ENCODE measurements at places on chromosomes 4 and X. TPM values are rescaled to one million over a fixed set of nuclear protein-coding genes. Genes with fewer than 3 reads are reported as not detected.

- H3K27ac ChIP-seq: no peak overlapping the region
- H3K36me3 ChIP-seq: peaks cover 14% of the 10 kb centered on the region
- no peaks in the 10 kb centered on the region for H3K27me3 ChIP-seq
- H3K4me3 ChIP-seq: no peak overlapping the region
- no peaks in the 10 kb centered on the region for H3K4me1 ChIP-seq
These were observed 86.3 kb downstream of the KLHL8 start for GRCh38 chr4:87134122-87134521.

DNA sequence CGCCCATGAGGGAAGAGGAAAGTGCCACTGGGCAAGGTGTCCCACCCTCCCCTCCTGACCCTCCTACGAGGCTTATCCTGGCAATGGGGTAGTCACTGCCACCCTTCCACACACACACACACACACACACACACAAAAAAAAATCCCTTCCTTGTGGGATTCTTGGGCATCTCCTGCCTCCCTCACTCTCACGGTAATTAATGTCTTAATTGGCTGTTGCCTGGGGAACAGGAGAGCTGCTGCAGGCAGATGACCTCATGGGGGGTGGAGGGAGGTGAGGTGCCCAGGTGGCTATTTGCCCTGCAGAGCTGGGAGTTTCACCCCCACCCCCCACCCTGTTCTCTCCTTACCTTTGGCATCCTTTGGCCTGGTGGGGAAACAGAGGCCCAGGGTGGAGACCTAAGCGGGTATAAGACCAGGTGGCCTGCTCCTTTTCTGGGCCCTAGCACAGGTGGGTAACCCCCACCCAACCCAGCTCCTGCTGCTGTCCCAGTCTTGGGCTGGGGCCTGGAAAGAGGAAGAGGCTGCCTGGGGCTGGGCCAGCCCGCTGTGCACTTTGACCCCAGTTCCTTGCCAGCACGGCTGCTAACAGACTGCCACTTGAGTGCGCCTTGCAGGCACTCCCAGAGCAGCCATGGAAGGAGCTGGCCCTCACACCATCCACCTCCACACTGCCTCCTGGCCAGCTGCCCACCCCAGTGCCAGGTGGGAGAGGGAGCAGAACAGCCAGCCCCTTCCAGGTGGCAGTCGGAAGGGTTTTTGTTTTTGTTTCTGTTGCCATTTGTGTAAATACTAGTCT, 12.6 kb downstream of the EFNB1 start:
- no peak for DNase-seq
- no peaks in the 10 kb centered on the region for H3K4me1 ChIP-seq
- no peak overlapping the region for H3K4me3 ChIP-seq

- H3K36me3 ChIP-seq: no peaks in the 10 kb centered on the region
- no peaks in the 10 kb centered on the region for H3K27me3 ChIP-seq
- H3K27ac ChIP-seq: no peak overlapping the region
- H3K4me3 ChIP-seq: no peak overlapping the region
These were observed 1072.8 kb upstream of the PABPC4L start for GRCh38 chr4:135274416-135274815.

- no peak overlapping the region for H3K27ac ChIP-seq
- no peak overlapping the region for H3K4me3 ChIP-seq
- DNase-seq: no peak
- H3K4me1 ChIP-seq: no peaks in the 10 kb centered on the region
- no peaks in the 10 kb centered on the region for H3K36me3 ChIP-seq
These were observed 96.5 kb upstream of the PUDP start for GRCh38 chrX:7244405-7244804.

- no peaks in the 10 kb centered on the region for H3K27me3 ChIP-seq
- no peaks in the 10 kb centered on the region for H3K4me1 ChIP-seq
- no peak overlapping the region for H3K4me3 ChIP-seq
- H3K36me3 ChIP-seq: no peaks in the 10 kb centered on the region
- no peak overlapping the region for H3K27ac ChIP-seq
- no peak for DNase-seq
These were observed 104.4 kb downstream of the WDFY3 start for GRCh38 chr4:84862064-84862463.

- H3K27me3 ChIP-seq: no peaks in the 10 kb centered on the region
- H3K27ac ChIP-seq: no peak overlapping the region
- no peaks in the 10 kb centered on the region for H3K36me3 ChIP-seq
These were observed 275.5 kb downstream of the BCOR start for GRCh38 chrX:39822133-39822748.

GRCh38 chr4:158715802-158716201, 7.4 kb downstream of the PPID start:
- no peak overlapping the region for H3K4me3 ChIP-seq
- H3K36me3 ChIP-seq: peaks cover 26% of the 10 kb centered on the region
- no peaks in the 10 kb centered on the region for H3K4me1 ChIP-seq
- DNase-seq: no peak
- H3K27me3 ChIP-seq: no peaks in the 10 kb centered on the region
- no peak overlapping the region for H3K27ac ChIP-seq

DNA sequence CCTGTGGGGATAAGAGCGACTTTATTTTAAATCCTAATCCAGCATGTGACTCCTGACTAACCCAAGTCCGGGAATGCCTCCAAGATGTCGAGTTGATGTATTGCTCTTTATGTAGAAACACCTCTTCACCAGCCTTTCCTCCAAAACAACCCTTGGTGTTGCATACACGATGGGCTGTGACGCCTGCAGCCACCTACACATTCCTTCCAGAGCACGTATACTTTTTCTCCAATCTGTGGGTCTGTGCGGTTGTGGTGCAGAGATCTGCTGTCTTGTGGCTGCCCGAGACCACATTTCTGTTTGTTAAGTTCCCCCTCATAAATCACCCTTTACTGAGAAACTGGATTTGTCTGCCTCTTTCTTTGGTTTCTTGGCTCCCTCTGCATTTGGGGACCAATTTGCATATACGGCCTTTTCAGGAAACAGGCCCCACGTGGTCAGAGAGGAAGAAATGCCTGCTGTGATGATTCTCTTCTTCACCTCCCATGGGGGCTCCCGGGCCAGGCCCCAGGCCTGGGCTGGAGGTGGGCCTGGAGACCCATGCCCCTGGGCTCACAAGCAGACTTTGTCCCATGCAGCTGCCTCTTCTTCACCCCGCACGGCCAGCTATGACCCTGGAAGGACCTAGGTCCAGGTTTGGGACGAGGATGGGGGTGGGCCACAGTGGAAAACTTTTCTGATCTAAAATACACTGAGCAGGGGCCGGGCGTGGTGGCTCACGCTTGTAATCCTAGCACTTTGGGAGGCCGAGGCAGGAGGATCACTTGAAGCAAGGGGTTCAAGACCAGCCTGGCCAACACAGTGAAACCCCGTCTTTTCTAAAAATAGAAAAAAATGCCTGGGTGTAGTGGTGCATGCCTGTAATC, 21.4 kb upstream of the AFAP1 start:
- no peaks in the 10 kb centered on the region for H3K27me3 ChIP-seq
- no peaks in the 10 kb centered on the region for H3K36me3 ChIP-seq
- no peak overlapping the region for H3K4me3 ChIP-seq
- no peak overlapping the region for H3K27ac ChIP-seq

DNA sequence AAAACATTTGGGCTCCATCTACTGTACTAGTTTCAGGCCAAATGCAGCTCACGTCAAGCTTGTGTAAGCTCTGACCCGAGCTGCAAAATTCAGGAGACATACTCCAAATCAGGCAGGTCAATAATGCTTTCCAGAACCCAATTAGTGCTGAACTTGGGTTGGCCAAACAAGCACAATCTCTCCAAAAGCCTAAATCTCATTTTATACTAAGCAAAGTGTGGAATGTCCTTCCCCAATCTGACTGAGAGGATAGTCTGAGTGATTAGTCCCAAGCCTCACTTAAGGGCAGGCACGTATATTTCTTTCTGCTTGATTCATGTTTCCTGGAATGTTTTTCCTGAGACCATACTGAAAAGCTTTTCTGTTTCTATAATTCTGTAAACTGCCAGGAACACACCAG, 79.9 kb downstream of the NKX6-1 start:
- no peak overlapping the region for H3K4me3 ChIP-seq
- H3K36me3 ChIP-seq: no peaks in the 10 kb centered on the region
- H3K27me3 ChIP-seq: no peaks in the 10 kb centered on the region
- DNase-seq: no peak
- H3K4me1 ChIP-seq: no peaks in the 10 kb centered on the region

GRCh38 chrX:151692825-151693224, 2.4 kb upstream of the PRRG3 start:
- no peaks in the 10 kb centered on the region for H3K4me1 ChIP-seq
- H3K27me3 ChIP-seq: no peaks in the 10 kb centered on the region
- no peaks in the 10 kb centered on the region for H3K36me3 ChIP-seq

GRCh38 chr4:94334962-94335361, 7.7 kb downstream of the HPGDS start:
- DNase-seq: no peak
- H3K27me3 ChIP-seq: no peaks in the 10 kb centered on the region
- no peaks in the 10 kb centered on the region for H3K4me1 ChIP-seq
- no peak overlapping the region for H3K4me3 ChIP-seq

DNA sequence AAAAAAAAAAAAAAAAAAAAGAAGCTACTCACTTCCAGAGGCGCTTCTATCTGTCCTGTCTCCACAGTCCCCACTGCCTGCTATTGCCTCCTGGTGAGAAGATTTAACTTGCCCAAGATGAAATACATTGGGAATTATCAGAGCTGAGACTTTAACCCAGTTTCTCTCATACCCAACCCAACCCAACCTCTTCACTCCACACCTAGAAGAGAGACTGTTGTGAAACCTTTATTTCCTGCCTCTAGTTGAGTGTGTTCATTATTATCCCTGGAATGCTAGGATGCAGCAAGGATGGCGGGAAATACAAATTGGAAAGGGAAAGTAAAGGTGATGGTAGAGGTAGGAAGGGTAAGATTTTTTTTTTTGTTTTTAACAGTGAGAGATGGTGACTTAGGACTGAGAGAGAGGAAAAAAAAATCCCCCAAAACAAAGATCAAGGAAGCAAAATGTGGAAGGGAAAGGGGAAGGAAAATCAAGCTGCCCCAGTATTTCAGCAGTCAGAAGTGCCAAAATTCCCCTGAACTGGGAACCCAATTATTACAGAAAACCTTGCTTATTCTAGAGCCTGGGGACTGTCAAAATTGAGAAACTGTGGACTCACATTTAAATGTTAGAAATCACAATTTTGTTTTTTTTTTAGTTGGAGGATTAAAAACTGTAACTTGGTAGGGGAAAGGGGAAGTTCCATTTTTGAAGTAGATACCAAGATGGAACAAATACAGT, 253.0 kb downstream of the PTTG2 start:
- H3K27ac ChIP-seq: no peak overlapping the region
- H3K4me1 ChIP-seq: no peaks in the 10 kb centered on the region
- no peaks in the 10 kb centered on the region for H3K36me3 ChIP-seq
- no peaks in the 10 kb centered on the region for H3K27me3 ChIP-seq

DNA sequence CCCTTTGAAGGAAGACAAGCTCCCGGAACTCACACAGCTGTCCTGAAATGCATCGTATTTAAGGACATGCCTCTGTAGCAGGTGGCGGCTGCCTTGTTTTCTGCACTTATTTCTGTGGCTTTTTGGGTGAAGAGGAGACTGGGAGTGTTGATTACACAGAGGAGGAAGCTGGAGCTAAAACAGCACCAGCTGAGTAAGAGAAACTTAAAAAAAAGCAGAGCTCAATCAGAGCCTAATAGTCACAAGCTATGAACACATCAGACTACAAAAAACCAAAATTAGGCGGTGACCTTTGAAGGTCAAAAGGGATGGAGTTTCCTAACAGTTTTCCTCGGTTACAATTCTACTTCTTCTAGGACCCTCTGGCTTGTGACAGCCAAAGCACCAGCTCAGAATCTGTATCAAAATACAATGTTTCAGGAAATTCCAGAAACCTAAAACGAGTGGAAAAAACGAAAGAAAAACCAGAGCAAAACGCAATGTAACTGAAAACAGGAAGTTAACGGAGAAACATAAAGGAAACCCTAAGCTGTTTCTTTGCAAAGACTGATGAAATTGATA, 13.5 kb downstream of the PRKX start:
- peaks cover 12% of the 10 kb centered on the region for H3K4me1 ChIP-seq
- no peak for DNase-seq
- peak overlapping the region; percentile 18 for H3K27ac ChIP-seq
- H3K27me3 ChIP-seq: no peaks in the 10 kb centered on the region
- H3K36me3 ChIP-seq: no peaks in the 10 kb centered on the region

Gene SLC26A1
- not detected for total RNA-seq

Gene FOXO4
- total RNA-seq: 13.8 TPM

Gene MAGED4B
- total RNA-seq: 2.3 TPM

Gene LONRF3
- 1.8 TPM for total RNA-seq

Gene GAGE12H
- total RNA-seq: not detected

Gene TMSB15A
- total RNA-seq: 0.33 TPM

All from CD8-positive, alpha-beta memory T cell (primary cell).